NCI-H1436 (cell line): ENCODE measurements at places on chromosomes 7 and 10.
A peak's percentile ranks its signal among the peaks of the same experiment; 100 is the strongest.

DNA sequence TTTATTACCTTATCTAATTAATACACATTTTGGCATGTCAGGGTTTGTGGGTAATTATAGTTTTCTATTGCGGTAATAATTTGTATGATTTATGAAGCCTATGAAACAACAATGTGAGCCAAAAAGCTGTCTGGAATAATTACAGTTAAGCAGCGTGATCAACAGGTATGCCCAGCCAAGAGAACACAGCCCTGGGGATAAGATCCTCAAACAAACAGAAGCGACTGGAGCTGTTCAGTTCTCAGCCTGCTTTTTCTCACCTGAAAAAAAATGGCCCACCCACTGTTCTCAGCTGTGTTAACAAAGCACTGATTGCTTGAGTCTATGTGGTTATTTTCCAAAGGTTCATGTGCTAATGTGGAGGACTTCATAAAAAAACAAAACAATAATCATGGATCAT lies 855.8 kb downstream of the GATA3 start:
- no peak for DNase-seq

GRCh38 chr7:37282093-37282444 lies 166.6 kb downstream of the ELMO1 start:
- DNase-seq: no peak

GRCh38 chr7:148838905-148839304 lies 45.2 kb downstream of the EZH2 start:
- no peak for DNase-seq

- no peak for DNase-seq
Measured at GRCh38 chr7:16392990-16393523, 28.3 kb downstream of the CRPPA start.

GRCh38 chr10:11931038-11931437 lies 107.9 kb downstream of the PROSER2 start:
- DNase-seq: no peak

- DNase-seq: no peak
Measured at GRCh38 chr10:45371560-45371959, 2.5 kb upstream of the ALOX5 start.

DNA sequence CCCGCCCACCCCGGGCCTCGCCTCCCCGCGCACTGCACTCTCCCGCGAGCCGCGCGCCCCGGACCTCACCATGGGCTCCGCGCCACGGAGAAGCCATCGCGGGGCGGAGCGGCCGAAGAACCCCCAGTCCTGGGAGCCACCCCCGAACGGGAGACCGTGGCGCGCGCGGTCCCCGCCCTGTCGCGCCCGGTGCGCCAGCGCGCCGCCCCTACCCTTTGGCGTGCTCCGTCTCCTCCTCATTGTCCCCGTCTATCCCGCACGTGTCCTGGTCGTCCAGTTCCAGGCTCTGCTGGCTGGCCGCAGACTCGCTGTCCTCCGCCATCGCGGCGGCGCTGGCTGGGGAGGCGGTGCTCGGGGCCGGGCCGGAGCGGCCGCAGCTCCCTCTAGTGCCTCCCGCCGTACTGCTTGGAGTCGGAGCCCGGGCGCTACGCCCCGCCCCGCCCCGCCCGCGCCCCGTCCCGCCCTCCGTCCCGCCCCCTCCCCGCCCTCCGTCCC lies at the start of gene NMT2:
NMT2 (minus strand) TSS at position 403 of the 495 bp plus-strand sequence; CDS start at position 322, 81 bp downstream.
- peak; percentile 87 for DNase-seq

DNA sequence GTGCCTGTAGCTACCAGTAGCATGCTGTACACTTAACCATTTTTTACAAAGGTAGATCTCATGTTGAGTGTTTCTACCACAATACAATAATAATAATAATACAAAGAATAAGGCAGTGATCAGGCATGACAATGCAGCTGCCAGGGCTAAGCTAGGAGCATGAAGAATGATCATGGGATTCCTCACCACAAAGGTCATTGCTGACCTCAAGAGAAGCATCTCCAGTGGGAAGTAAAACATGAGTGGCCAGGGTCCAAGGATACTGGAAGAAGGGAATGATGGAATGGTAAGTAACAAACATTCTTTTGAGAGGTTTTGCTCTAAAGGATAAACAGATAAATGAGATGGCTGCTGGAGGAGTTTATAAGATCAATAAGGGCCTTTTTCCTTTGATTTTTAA lies 591.1 kb downstream of the TNS3 start:
- no peak for DNase-seq

GRCh38 chr7:80844916-80845315 lies 73.9 kb downstream of the SEMA3C start:
- no peak for DNase-seq
